ENCODE measurements at places on chromosomes 1 and 21.

- no peak for DNase-seq
Measured at GRCh38 chr1:41734201-41734970, 184.3 kb downstream of the HIVEP3 start.

DNA sequence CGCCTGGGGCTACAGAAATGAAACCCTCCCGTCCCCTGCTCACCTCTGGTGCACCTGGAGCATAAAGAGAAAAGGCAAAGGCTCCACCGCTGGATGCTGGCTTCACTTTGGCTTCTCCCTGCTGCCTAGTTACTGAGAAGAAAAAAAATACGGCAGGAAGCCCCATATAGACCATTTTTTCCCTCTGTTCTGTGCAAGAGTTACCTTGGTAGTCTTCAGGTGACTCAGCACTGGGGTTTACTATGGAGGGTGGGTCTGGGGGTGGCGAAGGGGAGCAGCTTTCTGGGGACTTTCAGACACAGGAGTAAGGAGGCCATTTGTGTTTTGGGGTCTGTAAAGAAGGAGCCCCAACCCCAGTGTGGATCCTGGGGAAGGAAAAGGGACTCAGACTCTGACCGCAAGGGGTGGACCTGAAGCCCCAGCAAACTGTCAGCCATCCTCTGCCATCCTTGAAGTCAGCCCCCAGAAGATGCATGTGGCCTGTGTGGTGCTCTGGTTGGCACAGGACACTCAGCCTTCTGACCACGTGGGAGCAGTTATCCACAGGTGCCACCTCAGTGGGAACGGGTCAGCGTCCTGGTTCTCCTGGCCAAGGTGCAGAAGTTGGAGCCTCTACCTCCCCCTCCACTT, 25.9 kb upstream of the EPS8L3 start:
- DNase-seq, result no peak

DNA sequence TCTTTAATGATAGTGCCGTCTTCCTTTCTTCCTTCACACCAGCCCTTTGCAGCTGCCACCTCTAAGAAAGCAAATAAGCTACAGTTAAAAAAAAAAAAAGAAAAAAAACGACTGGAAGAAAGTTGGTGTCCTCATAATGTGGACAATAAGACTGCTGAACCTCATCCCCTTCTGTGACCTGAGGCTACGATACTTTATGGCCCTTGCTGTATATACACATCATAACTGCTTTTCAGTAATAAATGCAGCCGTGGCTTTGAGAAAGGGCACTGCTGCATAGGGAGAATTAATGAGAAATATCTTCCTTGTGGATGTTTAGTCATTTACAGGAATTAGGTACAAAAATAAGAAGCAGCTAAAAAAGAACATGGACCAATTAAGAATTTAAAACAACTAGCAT, 333.8 kb upstream of the ADGRL2 start:
- no peak for DNase-seq

- DNase-seq, result no peak
Measured at GRCh38 chr1:104100115-104100514, 350.4 kb downstream of the AMY1C start.

- no peak for DNase-seq
Measured at GRCh38 chr1:88649932-88650331, 34.1 kb upstream of the PKN2 start.

DNA sequence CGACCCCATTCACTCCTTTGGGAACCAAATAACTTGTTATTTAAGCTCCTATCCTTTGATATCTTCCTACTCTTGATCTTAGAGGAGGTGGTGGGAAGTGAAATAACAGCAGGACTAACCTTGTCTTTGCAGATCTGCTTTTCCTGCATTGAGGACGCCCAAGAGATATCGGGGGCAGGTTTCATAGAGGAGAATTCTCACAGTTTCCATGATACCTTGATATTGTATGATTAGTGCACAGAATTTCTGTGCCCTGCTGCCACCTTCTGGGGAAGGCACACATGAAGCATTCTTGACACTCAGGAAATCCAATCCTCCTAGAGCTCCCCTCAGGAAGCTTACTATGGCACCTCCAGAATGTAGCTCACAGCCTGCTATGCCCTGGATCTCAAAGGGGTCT, 1.6 kb downstream of the CD1B start:
- DNase-seq, result no peak

All from activated naive CD4-positive, alpha-beta T cell (primary cell).